Fibroblast of lung (primary cell): ENCODE measurements at places on chromosomes 5 and 9. TPM values are rescaled to one million over a fixed set of nuclear protein-coding genes. Genes with fewer than 3 reads are reported as not detected.

Gene PCA3
- not detected in 2 replicates for total RNA-seq

Gene LIX1
- total RNA-seq = not detected in 2 replicates

Gene PPP2R2B
- total RNA-seq = under 0.01 and 1.5 TPM in 2 replicates

Gene SLC36A2
- total RNA-seq = not detected in 2 replicates

Gene FLT4
- total RNA-seq = 0.17 and 0.26 TPM in 2 replicates

Gene GFPT2
- total RNA-seq = 19.3 and 26.7 TPM in 2 replicates

Gene BARHL1
- not detected in 2 replicates for total RNA-seq

Gene MED7
- total RNA-seq = 9.8 and 11.4 TPM in 2 replicates

Gene NR5A1
- not detected in 2 replicates for total RNA-seq

Gene ARID3C
- total RNA-seq = under 0.01 and 0.17 TPM in 2 replicates

Gene HTR4
- not detected in 2 replicates for total RNA-seq

Gene TMEM215
- not detected in 2 replicates for total RNA-seq
